T-cell (primary cell): ENCODE measurements at places on chromosomes 11 and 22.

- DNase-seq = no peak
Measured at GRCh38 chr22:35065796-35066218, at the start of gene ISX. ISX (plus strand) TSS chr22:35066158; CDS start chr22:35067088, 930 bp downstream.

DNA sequence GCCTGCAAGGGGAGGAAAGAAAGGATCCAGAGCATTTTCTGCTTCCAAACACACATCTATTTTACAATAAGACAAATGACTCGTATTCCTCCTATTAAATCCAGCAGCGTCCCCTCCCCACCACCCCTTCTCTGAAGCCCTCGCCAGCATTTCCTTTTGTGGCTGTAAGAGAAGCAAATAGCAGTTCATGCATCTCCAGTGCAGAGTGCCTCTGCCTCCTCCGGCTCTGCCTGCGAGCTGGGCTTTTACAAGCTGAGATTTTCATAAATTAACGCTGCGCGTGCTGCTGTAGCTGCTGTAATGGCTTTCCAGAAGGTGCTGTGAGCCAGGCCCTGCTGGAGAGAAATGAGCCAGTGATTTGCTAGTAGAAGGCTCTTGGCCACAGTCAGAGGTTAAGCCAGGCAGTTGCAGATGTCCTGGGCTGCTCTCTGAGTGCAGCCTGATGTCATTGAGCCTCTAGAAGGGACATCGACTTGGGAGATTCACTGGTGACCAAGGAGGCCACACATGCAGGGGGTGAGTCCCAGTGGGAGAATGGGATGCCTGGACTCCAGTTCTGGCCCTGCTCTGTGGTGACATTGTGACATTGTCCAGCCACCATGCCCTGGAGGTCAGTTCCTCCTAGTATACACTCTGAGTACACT is 134.5 kb upstream of the NAV2 start:
- DNase-seq = no peak

DNA sequence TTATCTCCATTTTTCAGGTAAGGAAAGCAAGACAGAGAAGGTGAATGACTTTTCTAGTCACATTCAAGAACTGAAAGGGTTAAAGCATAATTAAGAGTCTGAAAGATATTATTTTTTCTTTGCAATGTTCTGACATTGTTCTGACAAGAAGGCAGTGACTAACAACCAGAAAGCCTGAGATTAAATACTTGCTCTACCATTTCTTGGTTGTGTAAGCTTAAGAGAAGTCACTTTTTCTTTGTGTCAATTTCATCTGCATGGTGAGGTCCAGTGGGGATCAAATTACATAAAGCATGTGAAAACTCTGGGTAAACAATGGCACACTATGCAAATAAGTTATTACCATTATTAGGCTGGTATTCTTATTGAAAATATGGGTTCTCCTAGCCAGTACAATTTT is 73.7 kb downstream of the PHF21A start:
- DNase-seq = no peak

DNA sequence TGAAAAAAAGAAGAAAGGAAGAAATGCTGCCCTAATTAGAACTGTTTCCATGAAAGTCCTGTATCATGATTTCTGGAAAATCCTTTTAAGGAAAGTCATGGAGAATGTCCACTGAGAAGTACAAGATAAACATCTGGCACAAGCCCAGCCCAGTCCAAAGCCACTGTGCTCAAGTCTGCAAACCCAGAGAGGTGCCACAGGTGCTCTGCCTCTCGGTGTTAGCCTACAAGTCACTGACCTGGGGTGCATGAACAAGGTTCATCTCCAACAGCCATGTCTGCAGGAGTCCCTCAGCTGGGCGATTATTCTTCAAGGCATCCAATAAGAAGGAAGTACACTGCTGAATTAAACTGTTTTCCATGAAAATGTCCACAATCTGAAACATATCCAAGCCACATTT is 51.1 kb upstream of the SLC25A1 start:
- DNase-seq = no peak

- DNase-seq = no peak
Measured at GRCh38 chr11:27040302-27041115, at the start of gene BBOX1. BBOX1 (plus strand) TSS chr11:27040815; CDS start chr11:27055431, 14,616 bp downstream.

GRCh38 chr11:77472991-77473800 is 698 bp downstream of the PAK1 start:
- DNase-seq = peak; percentile 37

- no peak for DNase-seq
Measured at GRCh38 chr11:36162883-36163434, 126.3 kb downstream of the COMMD9 start.
